ENCODE measurements at places on chromosomes 5 and 9.

DNA sequence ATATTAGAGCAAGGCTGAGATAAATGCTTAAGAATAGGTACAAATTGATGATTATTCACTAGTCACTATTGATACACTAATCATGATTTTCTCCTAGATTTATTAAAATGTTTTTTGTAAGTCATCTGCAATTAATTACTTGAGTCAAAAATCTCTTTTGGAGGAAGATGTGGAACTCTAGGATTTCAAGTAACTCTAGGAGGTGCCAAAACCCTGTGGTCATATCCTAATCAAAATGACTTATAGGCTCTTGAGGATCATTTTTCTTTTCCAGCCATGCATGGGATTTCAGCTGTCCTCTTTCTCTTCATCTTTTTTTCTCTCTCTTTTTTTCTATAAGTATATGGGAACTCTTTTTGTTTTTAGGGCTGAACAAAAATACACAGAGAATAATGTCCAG, 141.8 kb upstream of the CD180 start:
- no peak for DNase-seq

GRCh38 chr5:95846554-95847260, 24.2 kb upstream of the GLRX start:
- peak; percentile 14 for DNase-seq

DNA sequence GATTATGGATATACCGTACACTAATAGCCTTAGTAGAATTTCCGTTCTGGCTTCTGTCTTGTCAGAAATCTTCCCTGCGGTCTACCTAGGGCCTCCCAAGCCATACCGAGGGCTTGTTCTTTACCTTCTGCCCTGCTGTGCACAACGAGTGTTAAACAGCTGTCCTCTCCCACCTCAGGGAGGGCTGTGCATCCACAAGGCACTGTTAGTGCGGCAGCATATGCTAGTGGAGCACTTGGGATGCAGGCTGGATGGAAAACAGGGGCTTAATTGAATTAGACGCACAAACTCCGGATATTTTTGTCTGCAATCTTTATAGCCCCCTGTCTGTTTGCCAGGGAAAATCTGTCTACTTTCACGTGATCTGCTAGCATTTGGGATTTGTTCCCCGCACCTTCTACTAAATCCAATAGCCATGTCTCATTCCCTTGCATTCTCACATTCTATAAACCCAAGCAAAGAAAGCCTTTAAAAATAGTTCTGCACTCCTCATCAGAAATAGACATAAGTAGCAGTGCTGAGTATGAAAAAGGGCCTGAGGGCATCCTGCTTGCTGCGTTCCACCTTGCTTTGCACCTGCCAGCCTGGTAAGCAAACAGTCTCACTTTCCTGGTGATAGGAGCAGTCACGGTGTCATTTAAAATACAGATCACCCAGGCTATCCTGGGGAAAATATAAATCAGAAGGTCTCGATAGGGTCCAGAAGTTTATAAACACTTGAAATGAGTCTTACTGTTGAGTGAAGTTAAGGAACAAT, 382.6 kb downstream of the RASEF start:
- no peak for DNase-seq

DNA sequence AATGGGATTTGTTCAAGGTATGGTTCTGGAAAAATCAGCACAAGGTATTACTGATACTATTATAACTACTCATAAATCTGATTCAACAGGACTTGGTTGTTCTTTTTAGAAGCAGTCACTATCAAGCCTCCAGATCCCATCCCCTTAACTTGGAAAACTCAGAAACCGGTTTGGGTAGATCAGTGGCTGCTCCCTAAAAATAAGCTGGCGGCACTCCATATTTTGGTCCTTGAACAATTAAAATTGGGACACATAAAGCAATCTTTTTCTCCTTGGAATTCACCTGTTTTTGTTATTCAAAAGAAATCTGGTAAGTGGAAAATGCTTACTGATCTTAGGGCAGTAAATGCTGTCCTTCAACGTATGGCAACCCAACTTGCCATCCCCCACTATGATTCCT, 104.2 kb downstream of the SYK start:
- DNase-seq, result no peak

DNA sequence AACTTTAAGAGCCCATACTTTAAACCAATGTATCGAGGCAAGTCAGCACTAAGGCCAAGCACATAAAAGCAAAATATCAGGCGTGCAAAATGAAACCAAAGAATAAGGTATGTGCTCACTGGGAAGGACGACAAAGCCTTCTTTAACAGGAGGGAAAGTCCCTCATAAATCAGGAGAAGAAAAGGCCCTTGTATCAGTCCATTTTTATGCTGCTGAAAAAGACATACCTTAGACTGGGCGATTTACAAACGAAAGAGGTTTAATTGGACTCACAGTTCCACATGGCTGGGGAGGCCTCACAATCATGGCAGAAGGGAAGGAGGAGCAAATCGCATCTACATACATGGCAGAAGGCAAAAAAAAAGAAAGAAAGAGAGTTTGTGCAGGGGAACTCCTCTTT, 68.9 kb downstream of the UBE2QL1 start:
- DNase-seq, result no peak

DNA sequence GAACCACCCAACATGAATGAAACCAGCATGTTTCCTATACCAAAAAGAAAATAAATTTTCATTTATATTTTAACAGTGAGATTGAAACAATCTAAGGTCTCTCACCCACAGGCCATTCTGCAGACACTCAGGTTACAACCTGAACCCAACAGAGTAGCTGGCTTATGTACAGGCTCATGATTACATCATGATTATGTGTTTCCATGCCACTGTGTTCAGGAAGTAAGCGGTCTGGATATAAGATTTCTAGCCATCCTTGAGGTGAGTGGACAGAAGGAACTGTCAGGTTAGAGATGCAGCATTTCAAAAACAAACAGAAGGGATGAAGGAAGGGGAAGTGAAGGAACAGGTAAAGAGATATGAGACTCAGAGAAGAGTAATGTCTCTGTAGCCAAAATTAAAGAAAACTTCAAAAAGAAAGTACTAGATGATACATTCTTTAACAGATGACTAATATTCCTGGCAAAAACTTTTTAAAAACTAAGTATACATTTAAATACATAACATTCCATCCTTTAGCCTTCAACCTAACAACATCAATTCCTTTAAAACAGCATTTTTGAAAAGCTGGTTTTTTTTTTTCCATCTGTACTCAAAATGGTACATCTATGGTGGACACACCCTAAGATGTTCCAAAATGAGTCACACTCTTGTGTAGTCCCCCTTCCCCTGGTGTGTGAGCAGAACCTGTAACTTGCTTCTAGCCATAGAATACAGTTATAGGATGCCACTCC, 119.8 kb downstream of the LPAR1 start:
- no peak for DNase-seq

- no peak for DNase-seq
Measured at GRCh38 chr9:107269681-107270080, 13.4 kb upstream of the RAD23B start.

GRCh38 chr5:132489871-132490483, 596 bp downstream of the IRF1 start:
- DNase-seq, result no peak

DNA sequence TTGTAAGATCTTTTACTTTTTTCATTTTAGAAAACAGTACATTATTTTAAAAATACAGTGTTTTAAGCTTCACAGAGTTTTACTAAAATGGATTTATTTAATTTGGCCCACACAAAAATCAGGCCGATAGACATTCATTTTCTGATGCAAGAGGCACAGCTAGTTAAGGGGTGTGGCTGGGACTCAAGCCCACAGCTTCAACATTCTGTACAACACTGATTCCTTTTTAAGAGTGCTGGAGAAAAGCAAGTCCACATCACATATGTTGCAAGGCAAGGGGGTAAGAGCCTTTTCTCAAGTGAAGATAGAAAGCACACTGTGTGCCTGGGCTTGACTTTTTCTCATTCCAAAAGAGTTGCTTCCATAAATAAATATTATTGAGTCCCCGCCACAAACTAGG, 195.9 kb downstream of the RFK start:
- no peak for DNase-seq

- DNase-seq, result no peak
Measured at GRCh38 chr9:93156475-93157008, 22.5 kb upstream of the NINJ1 start.

GRCh38 chr5:1515311-1515920, 8.3 kb downstream of the LPCAT1 start:
- no peak for DNase-seq

DNA sequence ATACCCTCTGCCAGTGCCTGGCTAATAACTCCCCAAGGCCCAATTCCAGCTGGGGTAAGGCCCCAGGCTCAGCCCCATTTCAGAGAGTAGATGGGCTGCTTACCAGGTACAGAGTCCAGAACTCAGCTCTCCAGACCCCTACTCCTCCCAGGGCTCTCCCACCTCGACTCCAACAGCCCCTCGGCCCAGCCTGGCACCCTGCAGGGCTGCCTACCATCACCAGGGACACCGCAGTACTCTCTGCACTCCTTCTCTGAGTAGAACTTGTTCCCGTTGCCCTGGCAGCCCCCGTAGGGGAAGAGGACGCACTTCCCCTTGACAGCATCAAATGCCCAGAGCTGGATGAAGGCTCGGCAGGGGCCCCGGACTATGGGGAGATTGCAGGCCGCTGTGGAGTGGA, 17.4 kb downstream of the AMBP start:
- no peak for DNase-seq

- no peak for DNase-seq
Measured at GRCh38 chr9:4237748-4238511, 61.9 kb downstream of the GLIS3 start.

- no peak for DNase-seq
Measured at GRCh38 chr5:113808956-113809355, 295.5 kb downstream of the YTHDC2 start.

DNA sequence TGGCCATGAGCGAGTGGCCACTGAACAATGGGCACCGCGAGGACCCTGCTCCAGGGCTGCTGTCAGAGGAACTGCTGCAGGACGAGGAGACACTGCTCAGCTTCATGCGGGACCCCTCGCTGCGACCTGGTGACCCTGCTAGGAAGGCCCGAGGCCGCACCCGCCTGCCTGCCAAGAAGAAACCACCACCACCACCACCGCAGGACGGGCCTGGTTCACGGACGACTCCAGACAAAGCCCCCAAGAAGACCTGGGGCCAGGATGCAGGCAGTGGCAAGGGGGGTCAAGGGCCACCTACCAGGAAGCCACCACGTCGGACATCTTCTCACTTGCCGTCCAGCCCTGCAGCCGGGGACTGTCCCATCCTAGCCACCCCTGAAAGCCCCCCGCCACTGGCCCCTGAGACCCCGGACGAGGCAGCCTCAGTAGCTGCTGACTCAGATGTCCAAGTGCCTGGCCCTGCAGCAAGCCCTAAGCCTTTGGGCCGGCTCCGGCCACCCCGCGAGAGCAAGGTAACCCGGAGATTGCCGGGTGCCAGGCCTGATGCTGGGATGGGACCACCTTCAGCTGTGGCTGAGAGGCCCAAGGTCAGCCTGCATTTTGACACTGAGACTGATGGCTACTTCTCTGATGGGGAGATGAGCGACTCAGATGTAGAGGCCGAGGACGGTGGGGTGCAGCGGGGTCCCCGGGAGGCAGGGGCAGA, 53.3 kb downstream of the JADE2 start:
- no peak for DNase-seq

DNA sequence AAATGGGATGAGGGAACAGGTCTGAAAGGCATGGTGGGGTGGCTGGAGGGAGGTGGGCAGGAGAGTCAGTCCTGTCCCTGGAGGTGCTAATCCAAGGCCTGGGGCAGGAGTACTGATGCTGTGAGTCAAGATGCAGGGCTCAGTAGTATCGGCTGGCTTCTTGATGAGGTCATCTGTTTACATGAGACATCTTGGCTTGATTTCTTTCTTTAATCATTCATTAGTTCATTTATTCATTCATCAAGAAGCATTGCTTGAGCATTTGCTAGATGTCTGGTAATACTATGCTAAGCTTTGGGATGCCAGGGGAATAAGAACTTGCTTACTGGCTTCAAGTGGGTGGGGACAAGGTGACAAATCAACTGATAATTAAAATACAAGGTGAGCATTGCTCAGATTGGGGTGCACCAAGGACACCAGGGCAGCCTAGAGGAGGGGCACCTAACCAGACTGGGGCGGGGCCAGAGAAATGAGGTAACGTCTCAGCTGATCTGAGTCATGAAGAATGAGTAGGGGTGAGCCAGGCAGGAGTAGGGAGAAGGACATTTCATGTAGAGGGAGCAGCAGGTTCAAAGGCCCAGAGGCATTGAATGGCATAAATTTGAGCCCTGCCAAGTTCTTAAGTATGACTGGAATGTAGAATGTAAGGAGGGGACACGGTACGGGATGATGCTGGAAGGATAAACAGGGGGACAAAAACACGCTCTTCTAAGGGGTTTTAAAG, 88.8 kb downstream of the EGFLAM start:
- no peak for DNase-seq

- DNase-seq, result no peak
Measured at GRCh38 chr9:123064716-123065115, 31.2 kb downstream of the GPR21 start.

DNA sequence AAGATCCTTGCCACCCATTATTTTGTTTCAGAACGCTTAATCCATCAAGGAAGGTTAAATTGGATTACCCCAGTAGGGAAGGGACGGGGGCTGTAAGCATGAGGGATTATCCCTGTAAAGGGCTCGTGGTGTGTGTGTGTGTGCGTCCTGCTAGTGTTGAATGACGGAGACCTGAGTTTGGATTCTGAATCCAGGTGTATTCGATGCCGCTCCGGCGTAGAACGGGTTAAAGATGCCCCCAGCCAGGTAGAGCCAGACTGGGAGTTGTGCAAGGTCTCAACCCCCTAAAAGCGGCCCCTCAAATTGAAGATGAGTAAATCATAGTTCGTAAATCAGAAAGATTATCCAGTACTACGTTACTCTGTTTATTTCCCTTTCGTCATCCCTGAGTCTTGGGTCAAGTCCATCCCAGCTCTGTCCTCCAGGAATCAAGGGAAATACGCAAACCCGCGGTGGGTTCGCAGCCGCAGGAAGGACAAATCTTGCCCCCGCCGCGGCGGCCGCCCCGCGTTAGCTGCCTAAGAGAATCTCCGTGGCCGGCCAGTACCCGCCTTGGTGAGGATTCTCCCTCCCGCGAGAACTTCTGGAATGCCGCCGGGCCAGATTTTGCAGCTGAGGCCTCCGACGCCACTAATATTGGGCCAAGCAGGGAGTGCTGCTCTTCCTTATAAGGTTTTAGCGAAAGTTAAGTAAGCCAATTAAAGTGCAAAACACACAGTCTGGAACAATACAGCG, 586 bp upstream of the MTAP start:
- no peak for DNase-seq

GRCh38 chr9:37328556-37329227, 93.8 kb upstream of the GRHPR start:
- no peak for DNase-seq

DNA sequence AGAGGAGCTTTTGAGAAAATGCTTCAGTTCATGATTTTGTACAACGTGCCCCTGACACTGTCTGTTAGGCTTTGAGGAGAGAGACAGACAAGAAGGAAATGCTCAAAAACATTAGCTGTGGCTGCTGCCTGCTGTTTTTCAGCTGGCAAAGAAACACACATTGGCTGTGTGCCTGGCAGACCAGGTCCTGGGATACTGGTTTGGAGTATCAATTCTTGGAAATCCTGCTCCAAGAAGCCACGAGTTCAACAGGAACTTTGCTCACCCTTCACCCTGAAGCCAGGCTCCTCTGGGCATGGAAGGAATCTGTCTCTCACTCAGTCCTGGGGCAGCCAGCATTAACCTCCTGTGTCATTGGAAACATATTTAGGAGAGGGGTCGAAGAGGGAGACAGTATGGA, 245.5 kb downstream of the AUH start:
- no peak for DNase-seq

GRCh38 chr5:6518298-6519057, 69.8 kb downstream of the UBE2QL1 start:
- DNase-seq, result no peak

- no peak for DNase-seq
Measured at GRCh38 chr9:69466151-69466550, 141.1 kb downstream of the ENTREP1 start.

Measured in NCI-H1436 treated with DMSO at 0.1 percent for 48 hours (cell line).